ENCODE measurements at places on chromosomes 5 and 9.

DNA sequence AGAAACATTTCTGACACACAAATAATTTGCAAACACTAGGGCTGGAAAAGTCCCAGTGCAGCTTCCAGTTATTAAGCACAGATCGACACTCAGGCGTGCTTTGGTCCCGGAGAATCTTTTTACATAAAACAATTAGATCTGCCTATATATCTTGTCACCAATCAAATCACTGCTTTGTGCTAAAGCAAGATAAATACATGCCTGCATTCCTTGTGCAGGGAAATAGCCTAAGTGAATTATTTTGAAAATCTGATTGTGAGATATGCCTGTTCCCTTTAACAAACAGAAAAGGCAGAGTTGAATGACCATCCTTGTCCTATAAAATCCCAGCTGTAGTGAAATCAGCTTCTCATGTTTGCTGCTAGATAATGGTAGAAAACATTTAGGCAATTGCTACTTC lies 604.4 kb downstream of the CCDC171 start:
- no peak for DNase-seq

- no peak for DNase-seq
Observed at GRCh38 chr5:131754363-131754762, 42.5 kb downstream of the FNIP1 start.

- DNase-seq = no peak
Observed at GRCh38 chr9:31028137-31028536, 1356.3 kb upstream of the ACO1 start.

GRCh38 chr5:2300421-2300820 lies 417.7 kb upstream of the IRX4 start:
- DNase-seq = no peak

GRCh38 chr5:99331061-99331460 lies 402.3 kb upstream of the CHD1 start:
- DNase-seq = no peak

DNA sequence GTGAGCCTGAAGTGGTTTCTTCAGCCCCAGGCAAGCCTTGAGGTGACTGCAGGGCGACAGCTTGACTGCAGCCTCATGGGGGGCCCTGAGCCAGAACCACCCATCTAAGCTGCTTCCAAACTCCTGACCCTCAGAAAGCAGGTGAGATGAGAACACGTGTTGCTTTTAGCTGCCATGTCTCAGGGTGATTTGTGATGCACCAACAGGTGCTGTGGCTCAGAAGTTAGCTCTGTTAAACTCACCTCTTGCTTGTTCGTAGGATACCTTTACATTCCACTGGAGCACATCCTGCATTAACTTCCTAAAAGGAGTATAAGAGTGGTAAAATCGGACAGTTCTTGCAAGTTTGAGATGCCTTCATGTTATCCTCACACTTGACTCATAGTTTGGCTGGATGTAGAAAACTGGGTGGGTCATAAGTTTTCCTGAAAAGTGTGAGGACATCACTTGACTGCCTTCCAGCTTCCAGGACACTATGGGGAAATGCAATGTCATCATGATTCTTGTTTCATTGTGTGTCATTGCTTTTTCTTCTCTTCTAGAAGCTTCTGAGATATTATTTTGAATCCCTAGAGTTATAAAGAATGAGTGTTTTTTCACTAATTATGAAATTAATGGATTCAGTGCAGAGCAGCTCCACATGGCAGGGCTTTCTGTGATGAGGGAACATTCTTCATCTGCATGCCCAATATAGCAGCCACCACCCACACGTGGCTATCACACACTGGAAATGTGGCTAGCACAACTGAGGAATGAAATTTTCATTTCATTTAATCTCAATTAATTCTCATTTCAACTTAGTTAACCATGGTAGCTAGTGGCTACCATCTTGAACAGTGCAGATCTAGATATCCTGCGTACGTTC lies 92.3 kb downstream of the HSD17B3 start:
- DNase-seq = no peak

GRCh38 chr9:81213456-81213855 lies 475.9 kb downstream of the TLE1 start:
- DNase-seq = no peak

DNA sequence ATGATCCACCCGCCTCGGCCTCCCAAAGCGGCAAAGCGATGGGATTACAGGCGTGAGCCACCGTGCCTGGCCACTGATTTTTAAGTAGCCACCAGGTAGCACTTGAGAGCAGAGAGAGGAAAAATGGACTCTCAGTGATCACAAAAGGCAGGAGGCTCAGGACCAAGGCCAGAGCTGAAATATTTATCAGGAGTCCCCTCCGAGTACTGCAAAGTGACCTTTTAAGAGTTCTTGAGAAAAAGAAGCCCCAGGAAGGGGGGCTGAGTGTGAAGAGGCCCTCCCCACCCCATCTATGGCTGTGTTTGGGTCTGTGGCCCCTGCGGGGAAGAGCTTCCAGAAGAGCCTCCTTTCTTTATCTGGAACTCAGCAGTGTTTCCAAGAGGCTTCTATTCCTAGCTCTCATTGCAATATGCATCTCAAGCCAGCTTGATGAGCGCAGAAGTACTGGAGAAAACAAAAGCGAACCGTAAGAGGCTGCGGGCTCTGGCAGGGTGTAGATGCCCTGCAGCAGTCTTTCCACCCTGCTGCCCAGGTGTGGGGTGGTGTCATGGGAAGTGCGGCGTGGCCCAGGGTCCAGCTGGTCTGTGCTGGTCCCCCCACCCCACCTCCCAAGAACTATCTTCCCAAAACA lies 75.5 kb upstream of the CDK20 start:
- DNase-seq = no peak

- DNase-seq = no peak
Observed at GRCh38 chr9:125985142-125985997, 238.2 kb downstream of the PBX3 start.
